Upper lobe of right lung (tissue), 1 donor: ENCODE measurements at places on chromosomes 1 and 21. TPM values are rescaled to one million over a fixed set of nuclear protein-coding genes. Genes with fewer than 3 reads are reported as not detected.

Gene OR2T35
- total RNA-seq: not detected

GRCh38 chr1:91997607-91998195 lies 32.1 kb upstream of the EPHX4 start:
- no peak for DNase-seq

Gene FAM163A
- total RNA-seq: not detected

Gene PDE4B
- 14.3 TPM for total RNA-seq

DNA sequence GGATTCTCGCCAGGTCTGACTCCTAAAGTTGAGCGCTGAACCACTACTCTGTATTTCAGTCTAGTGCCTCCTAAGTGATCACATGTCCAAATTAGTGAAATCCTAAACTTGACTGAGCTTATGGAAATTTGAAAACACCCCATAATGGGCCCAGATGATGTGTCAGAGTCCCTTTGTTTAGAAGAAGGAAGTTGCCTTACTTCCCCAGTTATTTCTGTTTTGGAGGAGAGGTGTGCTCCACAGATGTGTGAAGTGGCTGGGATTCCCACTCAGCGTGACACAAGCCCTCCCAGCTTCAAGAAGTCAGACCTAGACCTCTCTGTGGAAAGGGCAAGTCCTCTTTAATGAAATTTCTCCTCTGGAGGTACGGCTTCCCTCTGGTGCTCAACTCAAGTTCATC lies 188.8 kb downstream of the TTLL7 start:
- DNase-seq: no peak
